Activated CD8-positive, alpha-beta memory T cell treated with anti-CD3 and anti-CD28 coated beads for 36 hours (primary cell): ENCODE measurements at places on chromosomes 3 and 15. TPM values are rescaled to one million over a fixed set of nuclear protein-coding genes. Genes with fewer than 3 reads are reported as not detected.

TRNT1 gene
- total RNA-seq: 56.5 TPM

ZKSCAN7 gene
- 3.4 TPM for total RNA-seq

NEK10 gene
- 0.34 TPM for total RNA-seq

CLDN18 gene
- total RNA-seq: not detected

C2CD4A gene
- 0.27 TPM for total RNA-seq

GHSR gene
- total RNA-seq: not detected

TUSC7 gene
- total RNA-seq: not detected

ZNF35 gene
- total RNA-seq: 6.3 TPM

TM4SF1 gene
- total RNA-seq: not detected

GCNT3 gene
- not detected for total RNA-seq

CEMIP gene
- not detected for total RNA-seq
